Activated CD4-positive, alpha-beta T cell treated with anti-CD3 and anti-CD28 coated beads for 36 hours (primary cell): ENCODE measurements at places on chromosomes 1 and 21.

GRCh38 chr21:32233055-32233546 is 45.7 kb downstream of the MIS18A start:
- no peak for DNase-seq

DNA sequence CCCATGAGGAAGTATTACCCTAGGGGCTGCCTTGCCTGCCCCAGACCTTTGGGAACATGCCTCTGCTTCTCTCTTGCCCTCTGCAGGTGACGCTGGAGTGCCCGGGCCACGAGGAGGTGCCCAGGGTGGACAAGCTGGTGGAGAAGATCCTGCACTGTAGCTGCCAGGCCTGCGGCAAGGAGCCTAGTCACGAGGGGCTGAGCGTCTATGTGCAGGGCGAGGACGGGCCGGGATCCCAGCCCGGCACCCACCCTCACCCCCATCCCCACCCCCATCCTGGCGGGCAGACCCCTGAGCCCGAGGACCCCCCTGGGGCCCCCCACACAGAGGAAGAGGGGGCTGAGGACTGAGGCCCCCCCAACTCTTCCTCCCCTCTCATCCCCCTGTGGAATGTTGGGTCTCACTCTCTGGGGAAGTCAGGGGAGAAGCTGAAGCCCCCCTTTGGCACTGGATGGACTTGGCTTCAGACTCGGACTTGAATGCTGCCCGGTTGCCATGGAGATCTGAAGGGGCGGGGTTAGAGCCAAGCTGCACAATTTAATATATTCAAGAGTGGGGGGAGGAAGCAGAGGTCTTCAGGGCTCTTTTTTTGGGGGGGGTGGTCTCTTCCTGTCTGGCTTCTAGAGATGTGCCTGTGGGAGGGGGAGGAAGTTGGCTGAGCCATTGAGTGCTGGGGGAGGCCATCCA is 7.8 kb upstream of the HTR6 start:
- no peak for DNase-seq

GRCh38 chr1:152160576-152160975 is 1.5 kb upstream of the RPTN start:
- no peak for DNase-seq

GRCh38 chr1:29801561-29801973 is 565.2 kb downstream of the PTPRU start:
- no peak for DNase-seq

DNA sequence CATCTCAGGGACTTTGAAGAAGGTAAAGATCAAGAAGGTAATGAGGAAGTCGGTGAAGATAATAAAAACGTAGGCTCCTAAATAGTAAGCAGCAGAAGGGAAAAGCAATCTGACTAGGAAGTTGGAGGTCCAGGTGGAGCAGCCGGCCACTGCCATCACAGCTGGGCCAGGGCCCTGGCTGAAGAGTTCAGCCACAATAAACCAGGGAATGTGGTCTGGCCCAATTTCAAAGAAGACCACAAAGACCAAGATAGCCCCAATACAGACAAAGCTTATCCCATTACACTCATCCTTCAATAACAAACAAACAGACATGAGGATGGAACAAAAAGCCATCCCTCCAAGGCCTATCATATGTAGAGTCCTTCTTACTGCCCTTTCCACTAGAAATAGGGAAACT is 18.4 kb upstream of the JAK1 start:
- no peak for DNase-seq

DNA sequence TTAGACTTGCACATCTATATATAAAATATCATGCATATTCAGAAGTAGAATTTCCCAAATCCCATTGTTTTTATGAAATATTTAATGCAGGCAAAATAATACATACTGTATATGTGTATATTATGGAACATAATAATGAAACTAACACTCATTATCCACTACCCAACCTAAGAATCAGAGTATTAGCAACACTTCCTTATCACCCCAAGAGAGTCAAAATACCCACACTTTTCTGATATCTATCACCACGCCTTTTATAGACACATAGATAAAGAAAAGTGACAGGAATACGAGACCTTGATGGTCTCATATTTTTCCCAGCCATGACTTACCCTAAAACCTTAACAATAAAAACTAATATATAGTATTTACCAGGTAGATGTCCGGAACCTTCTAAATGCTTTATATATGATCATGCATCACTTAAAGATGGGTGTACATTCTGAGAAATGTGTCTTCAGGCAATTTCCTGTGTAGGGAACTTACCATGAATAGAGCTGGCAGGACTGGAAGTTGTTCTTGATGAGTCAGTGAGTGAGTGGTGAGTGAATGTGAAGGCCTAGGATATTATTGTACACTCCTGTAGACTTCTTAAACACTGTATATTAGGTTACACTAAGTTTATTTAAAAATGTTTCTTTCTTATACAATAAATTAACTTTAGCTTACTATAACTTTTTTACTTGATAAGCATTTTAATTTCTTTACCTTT is 45.5 kb downstream of the TNFSF4 start:
- no peak for DNase-seq

GRCh38 chr1:95509989-95510388 is 276.0 kb downstream of the RWDD3 start:
- no peak for DNase-seq

DNA sequence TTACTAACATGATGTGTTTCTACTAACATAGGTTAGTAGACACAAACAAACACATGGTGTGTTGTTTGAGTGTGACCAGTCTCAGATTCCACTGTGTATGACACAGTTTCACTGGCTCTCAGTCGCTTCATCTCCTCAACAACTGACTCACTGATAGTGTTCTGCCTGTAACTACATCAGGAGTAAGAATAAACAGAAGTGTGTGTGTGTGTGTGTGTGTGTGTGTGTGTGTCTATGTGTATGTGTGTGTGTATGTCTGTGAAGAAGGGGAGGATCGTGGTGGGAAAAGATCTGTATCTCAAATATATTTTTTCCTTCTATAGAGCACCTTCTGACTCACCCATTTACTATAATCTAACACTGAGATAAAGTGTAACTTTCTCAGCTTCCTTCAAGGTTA is 391.0 kb downstream of the PTPRC start:
- no peak for DNase-seq

- no peak for DNase-seq
Observed at GRCh38 chr1:28985427-28985826, 71.1 kb downstream of the EPB41 start.

- DNase-seq = no peak
Observed at GRCh38 chr21:36255663-36256062, 64.3 kb upstream of the MORC3 start.

- no peak for DNase-seq
Observed at GRCh38 chr21:42142627-42143026, 71.5 kb downstream of the UMODL1 start.

- DNase-seq = no peak
Observed at GRCh38 chr1:14755518-14756252, 157.2 kb downstream of the KAZN start.

DNA sequence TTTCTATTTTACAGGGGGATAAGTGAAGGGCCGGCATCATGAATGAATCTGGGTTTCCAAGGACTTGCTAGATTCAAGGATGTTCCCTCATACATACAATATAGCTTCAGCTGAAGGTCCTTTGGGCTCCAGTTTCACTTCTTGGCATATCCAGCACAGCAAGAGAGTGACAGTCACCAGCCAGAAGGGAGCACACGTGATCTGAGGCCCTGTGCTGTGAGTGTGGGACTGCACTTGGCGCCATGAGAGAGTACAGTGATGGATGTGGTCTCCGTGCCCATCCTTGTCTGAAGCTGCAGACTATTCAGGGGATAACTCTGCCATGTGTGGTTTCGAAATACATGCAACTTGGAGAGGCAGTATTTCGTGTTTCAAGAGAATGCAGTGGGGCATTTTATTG is 159.7 kb upstream of the DSCAM start:
- DNase-seq = no peak

GRCh38 chr1:205375835-205376545 is 19.3 kb upstream of the KLHDC8A start:
- no peak for DNase-seq
